ENCODE measurements at places on chromosomes 6 and 20.

GRCh38 chr6:7324520-7324919 is 11.5 kb upstream of the SSR1 start:
- peak; percentile 13 for DNase-seq

- DNase-seq, result no peak
These were observed 21.4 kb downstream of the SLC12A5 start for GRCh38 chr20:46050444-46050843.

GRCh38 chr6:150632785-150633485 is 33.2 kb downstream of the PLEKHG1 start:
- peak; percentile 12 for DNase-seq

- no peak for DNase-seq
These were observed 140.3 kb downstream of the TBX18 start for GRCh38 chr6:84623956-84624680.

DNA sequence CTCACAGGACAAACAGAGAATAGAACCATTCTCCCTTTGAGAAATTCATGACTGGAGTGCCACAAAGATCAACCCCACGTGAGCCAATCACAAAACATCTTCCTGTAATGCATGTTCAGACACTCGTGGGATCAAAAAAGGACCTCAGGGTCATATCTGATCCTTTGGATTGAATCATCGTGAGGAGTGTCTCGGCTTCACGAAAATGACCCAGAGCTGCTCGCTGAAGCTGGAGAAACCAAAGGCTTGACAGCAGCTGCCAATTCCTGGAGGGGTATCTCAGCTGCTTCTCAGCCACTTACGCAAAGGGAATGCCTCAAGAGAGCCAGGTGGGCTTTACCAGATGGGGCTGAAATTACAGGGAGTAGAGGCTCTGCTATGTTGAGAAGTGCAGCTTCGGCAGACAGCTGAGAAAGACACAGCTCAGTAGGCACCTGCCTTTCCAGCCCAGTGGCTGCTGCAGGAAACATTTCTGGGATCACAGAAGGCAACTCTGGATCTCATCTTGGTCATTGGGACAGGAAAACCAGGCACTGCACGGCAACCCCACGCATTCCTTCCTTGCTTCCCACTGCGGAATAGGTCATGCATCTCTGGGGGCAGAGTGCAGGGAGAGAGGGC is 813.1 kb downstream of the KIF16B start:
- DNase-seq, result no peak

DNA sequence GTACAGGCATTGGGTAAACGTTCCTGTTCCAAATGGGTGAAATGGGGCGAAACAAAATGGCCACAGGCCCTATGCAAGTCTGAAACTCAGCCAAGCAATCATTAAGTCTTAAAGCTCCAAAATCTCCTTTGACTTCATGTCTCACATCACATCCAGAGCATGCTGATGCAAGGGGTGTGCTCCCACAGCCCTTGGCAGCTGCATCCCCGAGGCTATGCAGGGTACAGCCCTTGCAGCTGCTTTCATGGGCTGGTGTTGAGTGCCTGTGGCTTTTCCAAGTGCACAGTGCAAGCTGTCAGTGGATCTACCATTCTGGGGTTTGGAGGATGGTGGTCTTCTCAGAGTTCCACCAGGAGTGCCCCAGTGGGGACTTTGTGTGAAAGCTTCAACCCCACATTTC is 270.0 kb upstream of the CDYL start:
- no peak for DNase-seq

- no peak for DNase-seq
These were observed 25.0 kb downstream of the TTBK1 start for GRCh38 chr6:43268355-43268700.

GRCh38 chr20:12327205-12327604 is 409.5 kb downstream of the BTBD3 start:
- DNase-seq, result no peak

DNA sequence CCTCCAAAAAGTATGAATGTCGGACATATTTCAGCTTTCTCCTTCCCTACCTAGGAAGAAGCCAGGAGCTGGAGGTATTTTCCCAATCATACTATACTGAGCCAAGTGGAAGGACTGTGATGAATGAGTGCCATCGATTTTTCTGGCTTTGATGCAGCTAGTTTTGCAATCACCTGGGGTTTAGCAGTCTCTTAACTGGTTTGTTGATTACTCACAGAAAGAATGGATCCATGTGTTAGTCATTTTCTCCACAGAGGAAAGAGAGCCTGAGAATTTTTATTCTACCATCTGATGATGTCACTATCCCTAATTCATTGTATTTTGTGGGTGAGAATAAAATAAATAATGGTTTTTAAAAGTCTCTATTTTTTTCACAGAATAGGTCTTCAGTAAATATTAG is 282.9 kb upstream of the RNF217 start:
- DNase-seq, result no peak

DNA sequence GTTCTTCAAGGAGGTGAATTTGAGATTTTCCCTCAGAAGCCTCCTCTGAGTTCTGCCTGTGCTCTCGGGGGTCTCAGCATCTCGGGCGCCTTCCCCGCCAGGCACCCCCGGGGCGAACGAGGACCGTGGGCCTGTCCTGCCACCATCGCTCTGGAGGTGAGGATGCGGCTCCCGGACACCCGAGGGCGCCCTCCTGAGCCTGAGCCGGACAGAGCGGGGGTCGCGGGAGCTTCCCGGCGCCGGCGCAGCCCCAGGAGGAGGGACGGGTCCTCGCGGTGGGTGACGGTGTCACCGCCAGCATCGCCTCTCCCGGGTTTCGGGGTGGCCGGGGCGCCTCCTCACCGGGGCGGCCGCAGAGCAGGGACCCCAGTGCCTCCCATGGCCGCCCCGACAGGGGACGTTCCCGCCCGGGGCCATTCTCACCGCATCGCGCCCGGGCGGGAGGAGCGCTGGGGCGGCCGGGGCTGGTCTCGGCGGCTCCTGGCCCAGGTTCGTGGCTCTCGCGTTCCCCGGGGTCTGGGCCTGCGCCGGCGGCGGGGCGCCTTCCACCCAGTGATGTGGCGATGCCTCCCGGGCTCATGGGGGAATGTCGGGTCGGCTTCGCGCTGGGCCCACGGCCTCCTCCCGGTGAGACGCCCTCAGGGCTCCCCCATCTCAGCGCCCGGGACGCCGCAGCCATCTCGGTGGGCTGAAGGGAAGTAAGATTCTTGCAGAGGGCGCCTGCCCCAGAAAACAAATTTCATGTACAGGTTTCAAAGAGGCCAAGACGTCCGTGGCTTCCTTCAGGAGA is 210.5 kb downstream of the ERMARD start:
- DNase-seq, result no peak

GRCh38 chr6:17281100-17281496 is at the start of gene RBM24:
Gene RBM24, plus strand, starts transcription at chr6:17281361. Its CDS starts 221 bp downstream, at chr6:17281582.
- DNase-seq, result peak; percentile 5

DNA sequence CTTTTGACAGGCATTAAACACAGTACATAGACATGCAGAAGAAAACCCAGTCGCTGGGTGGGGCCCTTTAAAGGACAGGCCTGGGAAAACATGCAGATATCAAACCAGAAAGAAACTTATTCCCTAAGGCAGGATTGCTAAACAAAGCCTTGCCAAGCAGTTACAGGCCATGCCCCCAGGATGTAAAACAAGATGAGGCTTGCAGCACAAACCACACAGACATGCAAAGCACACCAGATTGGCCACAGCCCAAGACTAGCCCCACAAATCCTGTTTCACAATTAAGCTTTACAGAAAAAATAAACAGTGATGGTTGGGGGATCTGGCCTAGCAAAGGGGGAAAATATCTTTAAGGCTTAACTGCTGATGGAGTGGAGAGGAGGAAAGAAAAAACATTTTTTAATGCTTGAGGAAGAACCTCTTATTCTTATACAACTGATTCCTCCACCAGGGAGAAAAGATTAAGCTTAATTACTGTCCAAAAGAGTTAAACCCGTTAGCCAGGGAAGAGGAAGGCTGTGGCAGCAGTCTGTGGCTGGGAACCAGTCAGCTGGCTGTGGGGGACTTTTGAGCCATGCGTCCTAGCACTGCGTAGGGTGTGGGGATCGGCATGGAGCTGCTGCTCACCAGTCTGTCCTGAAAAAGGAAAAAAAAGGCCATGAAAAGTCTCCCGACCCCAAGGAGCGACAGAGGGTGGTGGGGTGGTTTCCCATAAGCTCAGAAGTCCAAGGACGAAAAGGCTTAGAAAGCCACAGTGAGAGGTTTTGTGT is 28.4 kb downstream of the COL19A1 start:
- DNase-seq, result no peak

DNA sequence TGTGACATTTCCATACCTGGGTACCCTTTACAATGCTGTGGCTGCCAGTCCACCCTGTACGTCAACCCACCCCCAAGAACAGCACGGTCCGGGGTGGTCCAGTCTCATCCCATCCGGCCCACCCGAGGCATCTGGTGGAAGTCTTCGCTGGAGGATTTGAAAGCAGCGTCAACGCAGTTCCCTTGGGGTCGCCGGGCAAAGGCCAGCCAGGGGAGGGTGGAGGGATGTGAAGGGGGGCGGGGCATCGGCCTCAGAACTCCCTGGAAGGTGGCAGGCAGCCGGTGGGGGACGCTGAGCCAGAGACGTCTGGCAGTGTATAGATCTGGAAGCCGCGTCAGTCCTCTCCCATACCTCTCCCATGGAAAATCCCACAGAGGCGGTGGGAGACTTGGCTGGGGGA is 1944.0 kb upstream of the DEFB115 start:
- no peak for DNase-seq

DNA sequence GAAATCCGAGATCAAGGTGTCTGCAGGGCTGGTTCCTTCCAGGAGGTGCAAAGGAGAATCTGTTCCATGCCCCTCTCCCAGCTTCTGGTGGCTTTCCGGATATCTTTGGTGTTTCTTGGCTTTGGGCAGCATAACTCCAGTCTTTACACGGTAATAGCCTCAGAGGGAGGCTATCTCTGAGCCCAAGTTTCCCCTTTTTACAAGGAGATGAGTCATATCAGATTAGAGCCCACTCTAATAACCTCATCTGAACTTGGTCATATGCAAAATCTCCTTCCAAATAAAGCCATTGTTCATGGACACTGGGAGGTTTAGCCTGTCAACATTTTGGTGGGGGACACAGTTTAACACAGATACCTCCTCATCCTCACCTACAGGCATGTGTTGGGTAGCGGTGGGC is 213.7 kb downstream of the ATXN1 start:
- no peak for DNase-seq

- no peak for DNase-seq
These were observed 221.2 kb downstream of the SLC24A3 start for GRCh38 chr20:19433371-19434350.

GRCh38 chr6:163008626-163009025 is 280.9 kb downstream of the PACRG start:
- no peak for DNase-seq

DNA sequence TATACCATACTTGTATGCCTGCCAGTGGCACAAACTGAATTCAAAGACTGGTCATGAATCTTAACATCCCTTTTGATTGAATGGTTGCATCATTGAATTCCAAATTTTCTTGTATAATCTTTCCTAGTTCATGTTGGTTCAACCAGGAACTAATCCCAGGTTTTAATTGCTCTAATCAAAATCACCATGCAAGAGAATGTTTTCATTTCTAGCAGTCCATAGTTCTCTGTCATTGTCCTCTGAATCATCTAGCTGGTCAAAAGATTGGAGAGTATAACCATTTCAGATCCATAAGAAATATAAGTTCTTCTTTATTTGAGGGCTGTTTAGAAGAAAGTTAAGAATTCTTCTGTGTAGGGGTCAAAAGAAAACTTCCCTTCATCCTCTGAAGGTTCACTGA is 57.2 kb downstream of the ZNF292 start:
- no peak for DNase-seq

GRCh38 chr6:84582997-84583396 is 181.4 kb downstream of the TBX18 start:
- no peak for DNase-seq

DNA sequence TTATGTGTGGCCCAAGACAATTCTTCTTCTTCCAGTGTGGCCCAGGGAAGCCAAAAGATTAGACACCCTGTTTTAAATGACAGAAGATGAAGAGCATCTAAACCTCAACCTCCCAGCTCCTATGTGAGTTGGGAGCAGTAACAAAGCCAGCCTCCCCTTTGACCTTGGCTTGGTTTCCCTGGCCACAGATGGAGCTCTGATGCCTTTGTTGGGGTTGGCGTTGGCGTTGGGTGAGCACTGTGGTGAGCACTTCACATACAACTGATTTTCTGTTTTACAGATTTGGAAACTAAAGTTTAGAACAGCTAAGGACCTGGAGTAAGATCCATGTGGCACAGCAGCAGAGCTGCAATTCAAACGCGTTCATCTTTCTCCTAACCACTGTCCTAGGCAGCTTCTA is 22.1 kb downstream of the DAAM2 start:
- no peak for DNase-seq

Measured in CD4-positive, alpha-beta T cell treated with Interleukin-12 subunit alpha and Interleukin-12 subunit beta, for 1 hour (primary cell).